Stimulated activated CD4-positive, alpha-beta T cell treated with anti-CD3 and anti-CD28 coated beads, Interleukin-4, amount 100 ng/mL, for 1 hour (primary cell): ENCODE measurements at places on chromosomes 7 and 10.

DNA sequence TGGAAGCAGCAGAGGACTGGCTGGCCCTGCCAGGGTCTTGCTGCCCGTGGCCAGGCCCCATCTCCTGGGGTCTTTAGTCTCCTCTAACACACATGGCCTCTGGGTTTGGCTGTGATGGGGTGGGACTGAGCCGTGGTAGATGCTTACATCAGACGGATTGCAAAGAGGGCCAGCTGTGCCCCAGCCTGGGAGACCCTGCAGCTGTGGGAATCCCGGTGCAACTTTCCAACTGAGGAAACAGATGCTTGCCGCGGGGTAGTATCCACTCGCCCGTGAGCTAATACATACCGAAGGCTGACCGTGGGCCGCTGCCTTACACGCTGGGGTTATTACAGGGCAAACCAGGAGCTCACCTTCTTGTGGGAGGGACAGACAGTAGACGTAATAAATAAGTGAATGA, 24.1 kb upstream of the SH2B2 start:
- DNase-seq, result no peak

DNA sequence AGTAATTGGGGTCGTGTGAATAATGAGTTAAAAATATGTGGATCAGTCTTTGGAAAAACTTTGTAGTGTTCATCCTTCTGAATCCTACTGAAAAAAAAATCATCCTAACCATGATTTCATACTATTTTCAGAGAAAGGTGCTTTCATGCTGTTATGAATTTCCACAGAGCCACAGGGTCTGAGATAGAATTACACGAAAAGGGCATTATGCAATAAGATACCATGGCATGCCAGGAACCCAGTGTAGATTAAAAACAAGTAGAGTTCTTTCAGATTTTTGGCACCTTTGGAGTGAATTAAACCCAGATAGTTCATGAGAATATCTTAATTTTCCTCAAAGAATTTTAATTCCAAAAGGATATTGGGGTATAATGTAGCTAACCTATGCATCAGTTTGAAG, 47.5 kb upstream of the AGMO start:
- DNase-seq, result no peak

- no peak for DNase-seq
Measured at GRCh38 chr10:62843600-62843999, 27.4 kb upstream of the EGR2 start.

GRCh38 chr10:6300106-6300783, 97.5 kb downstream of the PFKFB3 start:
- DNase-seq, result no peak

DNA sequence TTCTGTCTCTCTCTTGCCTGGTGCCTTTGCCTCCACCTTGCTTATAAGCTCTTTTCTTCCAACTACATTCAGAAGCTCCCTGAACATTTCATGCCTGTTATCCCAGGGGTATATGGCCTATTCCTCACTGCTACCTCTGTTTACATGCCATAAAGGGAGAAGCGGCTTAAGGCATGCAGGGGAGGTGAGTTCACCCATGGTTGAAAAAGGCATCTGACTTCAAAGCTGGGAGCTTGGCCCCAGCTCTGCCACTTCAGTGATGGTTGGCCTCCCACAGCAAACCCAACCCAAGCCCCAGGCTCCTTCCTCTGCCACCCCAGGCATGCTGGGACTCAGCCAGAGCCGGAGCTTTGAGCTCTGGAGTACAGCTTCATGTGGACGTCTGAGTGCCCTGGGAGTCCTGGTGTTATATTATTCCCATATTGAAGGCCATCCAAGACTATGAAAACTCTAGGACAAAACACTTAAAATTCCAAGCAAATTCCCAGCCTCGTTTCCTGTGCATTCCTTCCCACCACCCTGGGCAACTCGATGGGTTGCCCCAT, 468.6 kb upstream of the ZMIZ1 start:
- DNase-seq, result no peak

- no peak for DNase-seq
Measured at GRCh38 chr10:62723375-62723774, 81.1 kb upstream of the ADO start.

- no peak for DNase-seq
Measured at GRCh38 chr7:19060761-19061259, 56.6 kb downstream of the TWIST1 start.

GRCh38 chr10:96688789-96689188, 31.5 kb downstream of the PIK3AP1 start:
- no peak for DNase-seq

- DNase-seq, result no peak
Measured at GRCh38 chr7:120014925-120015465, 258.0 kb upstream of the KCND2 start.

- DNase-seq, result no peak
Measured at GRCh38 chr10:29141761-29142160, 147.1 kb upstream of the LYZL1 start.

DNA sequence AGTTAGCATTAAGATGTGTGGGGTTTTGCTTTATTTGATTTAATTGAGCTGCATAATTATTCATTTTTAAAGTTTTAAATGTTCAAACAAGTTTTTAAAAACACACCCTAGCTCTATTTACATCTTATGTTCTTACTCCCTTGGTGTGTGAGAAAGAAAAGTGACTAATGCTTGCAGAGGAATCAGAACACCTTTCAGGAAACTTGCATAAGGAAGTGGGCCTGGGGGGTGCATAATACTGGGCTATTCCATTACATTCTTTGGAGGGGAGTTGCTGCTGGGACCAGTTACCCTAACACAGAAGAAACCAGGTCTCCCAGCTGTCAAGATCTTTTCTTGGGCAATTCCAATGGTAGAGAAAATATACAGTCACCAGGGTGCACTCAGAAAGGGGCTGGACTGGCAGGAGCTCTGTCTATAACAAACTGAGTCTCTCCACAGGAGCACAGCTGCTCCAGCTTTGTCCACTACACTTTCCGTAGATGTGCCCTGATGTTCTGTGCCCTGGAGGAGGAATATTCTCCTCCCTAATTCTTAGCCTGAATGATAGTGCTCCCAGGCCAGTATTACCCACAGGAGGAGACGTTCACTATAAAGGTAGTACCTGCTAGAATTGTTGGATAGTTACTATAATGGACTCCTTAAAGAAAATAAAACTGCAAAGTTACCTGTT, 304.2 kb downstream of the CDC14C start:
- DNase-seq, result no peak

- no peak for DNase-seq
Measured at GRCh38 chr10:22314852-22315251, 1.3 kb upstream of the COMMD3 start.

- DNase-seq, result no peak
Measured at GRCh38 chr7:41847606-41848005, 144.7 kb upstream of the INHBA start.

GRCh38 chr10:44477046-44477425, 92.1 kb upstream of the CXCL12 start:
- no peak for DNase-seq

- DNase-seq, result peak; percentile 56
Measured at GRCh38 chr10:73886085-73886529, 11.8 kb upstream of the CAMK2G start.

DNA sequence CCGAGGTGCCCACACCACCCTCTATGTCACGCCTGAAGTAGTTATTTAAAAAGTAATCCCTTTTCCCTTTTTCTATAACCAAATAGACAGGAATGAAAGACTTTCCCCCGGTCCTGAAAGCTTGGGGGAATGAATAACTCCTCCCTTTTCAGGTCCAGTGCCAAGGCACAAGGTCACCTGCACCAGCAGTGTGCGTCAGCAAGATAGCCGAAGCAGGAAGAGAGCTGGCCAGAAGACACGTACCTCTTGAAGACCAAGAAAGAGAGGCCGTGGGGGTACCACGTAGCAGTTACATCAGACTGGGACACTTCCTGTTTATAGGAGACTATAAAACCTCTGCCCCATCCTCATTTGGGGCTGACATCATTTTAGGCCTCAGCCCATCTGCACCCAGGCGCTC, 10.7 kb upstream of the AKR1B1 start:
- DNase-seq, result no peak

DNA sequence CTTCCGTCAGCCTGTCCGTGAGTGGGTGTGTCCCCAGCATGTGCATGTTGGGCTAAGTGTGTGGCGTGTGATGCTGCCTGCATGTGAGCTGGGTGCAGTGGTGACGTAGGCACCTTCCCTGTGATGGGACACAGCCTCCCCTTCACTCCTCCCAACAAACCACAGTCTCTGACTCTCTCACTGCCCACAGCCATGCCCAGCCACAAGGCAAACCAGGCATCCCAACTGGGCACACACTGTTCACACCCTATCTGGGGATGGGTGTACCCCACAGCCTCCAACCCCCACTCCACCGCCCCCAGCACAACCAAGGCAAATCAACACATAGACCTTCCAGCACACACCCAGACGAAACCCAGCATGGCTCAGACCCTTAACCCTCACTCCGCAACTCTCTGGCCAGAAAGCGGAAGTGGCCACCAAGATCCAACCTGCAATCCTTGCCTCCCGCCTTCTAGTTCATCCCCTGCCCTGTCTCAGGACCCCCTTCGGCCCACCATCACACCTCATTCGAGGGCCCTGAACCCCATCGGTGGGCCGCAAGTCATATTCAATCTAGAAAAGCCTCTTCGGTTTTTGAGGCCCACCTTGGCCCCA, 10.4 kb downstream of the PSD start:
- no peak for DNase-seq

DNA sequence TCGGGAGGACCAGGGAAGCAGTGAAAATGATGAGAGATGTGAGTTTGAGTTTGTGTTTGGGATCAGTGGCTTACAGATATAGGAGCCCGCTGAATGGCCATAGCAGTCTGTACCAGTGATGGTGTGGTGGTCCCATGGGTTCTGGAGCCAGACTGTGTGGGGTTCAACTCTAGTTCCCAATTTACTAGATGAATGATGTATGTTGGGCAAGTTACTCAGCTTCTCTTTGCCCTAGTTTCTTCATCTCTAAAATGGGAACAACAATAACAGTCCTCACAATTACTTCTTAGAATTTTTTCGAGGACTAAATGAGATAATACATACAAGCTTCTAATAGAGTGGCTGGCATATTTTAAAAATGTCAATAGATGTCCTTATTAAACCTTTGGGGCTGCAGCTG, 184.4 kb downstream of the WNT2 start:
- no peak for DNase-seq

- no peak for DNase-seq
Measured at GRCh38 chr10:98587156-98587837, 140.6 kb upstream of the HPS1 start.

DNA sequence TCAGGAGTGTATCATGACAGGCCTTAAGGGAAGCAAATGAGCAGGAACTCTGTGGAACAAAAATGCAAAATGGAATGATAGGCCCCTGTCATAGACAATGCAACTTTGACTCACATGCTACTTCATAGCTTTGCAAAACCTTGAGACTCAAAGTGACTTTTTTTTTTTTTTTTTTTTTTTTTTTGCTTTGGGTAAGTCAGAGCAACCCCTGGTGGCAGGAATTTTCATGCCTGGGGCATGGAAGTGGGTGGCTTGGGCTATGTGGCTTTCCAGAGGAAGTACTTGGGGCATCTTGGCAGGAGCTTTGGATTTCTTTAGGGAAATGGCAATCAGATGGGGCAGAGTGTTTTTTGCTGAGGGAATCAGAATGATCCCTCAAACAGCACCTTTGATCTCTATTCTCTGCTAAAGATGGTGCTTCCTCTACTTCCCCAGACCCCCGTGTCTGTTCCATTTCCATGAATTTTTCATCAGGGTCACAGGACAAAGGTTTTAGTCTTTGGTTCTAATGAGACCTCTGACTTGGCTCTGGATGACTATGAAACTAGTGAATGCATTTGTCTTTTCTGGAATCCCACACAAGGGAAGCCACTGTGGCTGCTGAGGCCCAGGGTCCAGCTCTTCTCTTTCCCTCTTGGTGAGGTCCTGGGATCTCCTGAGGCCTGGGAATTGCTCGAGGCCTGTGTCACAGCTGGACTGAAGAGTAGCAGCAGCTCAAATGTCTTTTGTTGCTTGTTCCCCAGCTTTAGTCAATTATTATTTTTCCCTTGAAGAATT, 62.8 kb downstream of the TACC2 start:
- no peak for DNase-seq

GRCh38 chr7:143015926-143016490, 10.9 kb downstream of the OR9A2 start:
- no peak for DNase-seq

DNA sequence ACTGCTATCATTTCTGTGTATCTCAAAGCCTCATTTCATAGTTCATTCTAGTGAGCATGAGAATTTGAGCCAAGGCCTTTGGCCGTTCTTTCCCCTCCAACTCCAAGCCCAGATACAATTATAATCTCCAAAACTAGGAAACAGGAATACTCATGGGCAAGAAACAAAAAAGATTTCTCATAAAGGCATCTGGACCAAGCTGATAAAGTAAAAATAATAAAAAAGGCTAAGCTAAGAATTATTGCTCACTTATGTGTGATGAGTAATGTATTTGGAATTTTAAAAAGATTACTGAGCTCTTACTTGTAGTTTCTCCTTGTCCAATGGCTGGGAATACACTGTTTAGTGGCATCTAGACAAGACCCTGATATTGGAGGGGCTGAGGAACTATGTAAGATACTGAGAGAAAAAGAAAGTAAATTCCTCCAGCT, 196.4 kb upstream of the POM121L12 start:
- DNase-seq, result no peak

DNA sequence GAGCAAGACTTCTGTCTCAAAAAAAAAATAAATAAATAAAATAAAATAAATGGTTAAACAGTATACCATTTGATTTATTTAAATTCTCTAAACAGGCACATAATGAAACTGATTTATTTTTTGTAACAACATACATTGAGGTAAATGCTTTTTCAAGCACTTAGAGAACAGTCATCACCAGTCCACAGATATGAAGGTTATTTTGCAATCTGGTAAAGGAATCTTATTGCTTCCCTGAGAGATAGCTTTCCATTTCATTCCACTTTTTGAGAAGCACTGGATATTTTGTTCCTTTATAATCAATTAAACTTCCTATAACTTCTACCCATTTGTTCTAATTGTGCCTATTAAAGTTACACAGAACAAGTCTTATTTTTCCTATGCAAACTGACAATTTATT, 5.2 kb downstream of the CEP55 start:
- no peak for DNase-seq

GRCh38 chr10:106320078-106320477, 844.4 kb downstream of the SORCS1 start:
- DNase-seq, result no peak

GRCh38 chr7:6317797-6318438, 45.5 kb upstream of the CYTH3 start:
- DNase-seq, result no peak

- DNase-seq, result no peak
Measured at GRCh38 chr10:4687397-4687796, 138.6 kb upstream of the AKR1E2 start.

GRCh38 chr7:116801092-116801710, 61.2 kb upstream of the CAPZA2 start:
- no peak for DNase-seq

- DNase-seq, result peak; percentile 77
Measured at GRCh38 chr7:63899691-63900393, 98.8 kb upstream of the ZNF722 start.

DNA sequence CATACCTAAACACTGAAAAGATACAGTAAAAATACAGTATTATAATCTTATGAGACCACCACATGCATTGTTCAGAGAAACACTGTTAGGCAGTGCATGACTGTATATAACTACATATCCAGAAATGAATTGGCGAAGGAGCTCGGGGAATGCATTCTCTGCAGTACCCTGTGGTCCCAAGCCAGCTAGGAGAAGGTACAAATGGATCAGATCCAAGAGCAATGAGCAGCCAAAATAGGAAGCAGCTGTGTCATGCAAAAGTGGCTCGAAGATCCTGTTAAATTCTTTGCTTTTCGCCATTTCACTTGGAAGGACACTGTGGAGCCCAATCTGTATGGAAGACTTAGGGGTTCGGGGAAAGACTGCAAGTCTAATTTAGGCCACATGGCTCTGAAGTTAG, 334.8 kb downstream of the TNS3 start:
- no peak for DNase-seq

- no peak for DNase-seq
Measured at GRCh38 chr10:15137636-15138035, 30.9 kb downstream of the NMT2 start.
